T-helper 2 cell treated with Interferon-gamma antibody and Interleukin-4, amounts not matched to agents 5 μg/mL and 100 μg/mL, for 36 hours (primary cell): ENCODE measurements at places on chromosomes 11 and 22.

- DNase-seq, result no peak
Measured at GRCh38 chr22:26463688-26464087, 19.9 kb downstream of the HPS4 start.

- no peak for DNase-seq
Measured at GRCh38 chr11:80165744-80166143, 724.9 kb upstream of the TENM4 start.

DNA sequence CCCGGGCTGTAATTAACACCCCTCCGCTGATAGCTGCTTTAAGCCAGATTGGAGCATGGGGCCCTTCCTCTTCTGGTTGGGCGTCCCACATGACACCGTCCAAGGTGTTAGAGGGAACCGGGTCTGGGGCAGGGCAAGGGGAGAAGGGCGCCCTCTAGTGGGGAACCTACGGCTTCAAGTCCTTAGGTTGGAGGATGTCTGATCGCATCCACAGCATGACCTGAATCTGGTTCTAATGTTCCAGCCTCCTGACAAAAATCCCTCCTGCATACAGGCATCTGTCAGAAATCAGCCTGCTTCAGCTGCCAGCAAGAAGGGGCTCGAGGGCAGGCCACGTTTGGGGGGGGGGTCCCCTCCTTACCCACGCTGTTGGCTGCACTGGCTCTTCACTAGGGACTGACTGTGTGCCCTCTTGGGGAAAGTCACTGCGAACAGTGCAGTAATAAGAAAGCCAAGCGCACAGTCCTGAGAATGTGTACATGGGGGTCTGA is 94.2 kb upstream of the TBCEL start:
- no peak for DNase-seq

- no peak for DNase-seq
Measured at GRCh38 chr11:12455938-12456337, 78.6 kb downstream of the PARVA start.

DNA sequence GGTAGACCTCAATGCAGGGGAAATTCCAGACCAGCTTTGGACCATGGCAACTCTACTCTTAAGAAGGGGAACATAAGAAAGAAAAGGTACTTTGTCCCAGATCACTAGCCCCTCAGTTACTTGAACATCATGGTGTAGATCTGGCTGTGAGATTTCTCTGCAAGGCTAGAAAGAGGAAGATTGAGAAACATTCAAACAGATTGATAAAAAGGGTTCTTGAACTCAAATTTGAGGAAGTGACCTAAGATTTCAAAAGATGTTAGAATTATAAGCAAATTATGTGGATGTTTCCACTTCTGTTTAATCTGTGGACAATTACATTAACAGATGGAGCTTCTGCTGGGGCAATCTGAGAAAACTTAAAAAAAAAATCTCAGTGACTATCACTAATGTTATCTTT is 21.8 kb upstream of the UPB1 start:
- DNase-seq, result no peak

GRCh38 chr11:123217897-123218296 is 22.8 kb upstream of the CLMP start:
- DNase-seq, result no peak
